ENCODE measurements at places on chromosomes 1 and 21. TPM values are rescaled to one million over a fixed set of nuclear protein-coding genes. Genes with fewer than 3 reads are reported as not detected.
A peak's percentile ranks its signal among the peaks of the same experiment; 100 is the strongest.

DNA sequence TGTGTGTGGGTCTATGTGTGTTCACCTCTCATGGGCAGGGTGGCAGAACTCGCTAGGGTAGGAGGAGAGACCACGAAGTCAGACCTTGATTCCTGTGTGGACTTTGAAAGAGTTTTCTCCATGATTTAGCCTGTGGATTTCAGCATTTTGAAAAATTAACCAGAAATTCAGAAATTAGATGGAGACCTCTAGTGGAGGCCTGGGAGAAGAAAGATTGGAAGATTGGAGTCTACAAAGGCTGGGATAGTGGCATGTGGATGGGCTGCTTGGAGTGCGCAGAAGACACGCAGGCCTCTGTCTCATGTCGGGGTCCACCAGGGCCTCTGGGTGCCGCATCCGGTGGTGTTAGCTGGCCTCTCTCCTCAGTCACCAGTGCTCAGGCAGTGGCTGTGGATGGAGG, 18.9 kb upstream of the IGSF5 start:
- H3K4me1 ChIP-seq: peaks cover 11% of the 10 kb centered on the region
- no peak overlapping the region for H3K4me3 ChIP-seq
- H3K27me3 ChIP-seq: no peaks in the 10 kb centered on the region
- peaks cover 28% of the 10 kb centered on the region for H3K36me3 ChIP-seq
- H3K27ac ChIP-seq: peak overlapping the region; percentile 36

GRCh38 chr21:35351434-35351833, 302.3 kb upstream of the RUNX1 start:
- H3K36me3 ChIP-seq: no peaks in the 10 kb centered on the region
- H3K27ac ChIP-seq: no peak overlapping the region
- H3K4me3 ChIP-seq: no peak overlapping the region
- DNase-seq: no peak
- H3K27me3 ChIP-seq: no peaks in the 10 kb centered on the region

DNA sequence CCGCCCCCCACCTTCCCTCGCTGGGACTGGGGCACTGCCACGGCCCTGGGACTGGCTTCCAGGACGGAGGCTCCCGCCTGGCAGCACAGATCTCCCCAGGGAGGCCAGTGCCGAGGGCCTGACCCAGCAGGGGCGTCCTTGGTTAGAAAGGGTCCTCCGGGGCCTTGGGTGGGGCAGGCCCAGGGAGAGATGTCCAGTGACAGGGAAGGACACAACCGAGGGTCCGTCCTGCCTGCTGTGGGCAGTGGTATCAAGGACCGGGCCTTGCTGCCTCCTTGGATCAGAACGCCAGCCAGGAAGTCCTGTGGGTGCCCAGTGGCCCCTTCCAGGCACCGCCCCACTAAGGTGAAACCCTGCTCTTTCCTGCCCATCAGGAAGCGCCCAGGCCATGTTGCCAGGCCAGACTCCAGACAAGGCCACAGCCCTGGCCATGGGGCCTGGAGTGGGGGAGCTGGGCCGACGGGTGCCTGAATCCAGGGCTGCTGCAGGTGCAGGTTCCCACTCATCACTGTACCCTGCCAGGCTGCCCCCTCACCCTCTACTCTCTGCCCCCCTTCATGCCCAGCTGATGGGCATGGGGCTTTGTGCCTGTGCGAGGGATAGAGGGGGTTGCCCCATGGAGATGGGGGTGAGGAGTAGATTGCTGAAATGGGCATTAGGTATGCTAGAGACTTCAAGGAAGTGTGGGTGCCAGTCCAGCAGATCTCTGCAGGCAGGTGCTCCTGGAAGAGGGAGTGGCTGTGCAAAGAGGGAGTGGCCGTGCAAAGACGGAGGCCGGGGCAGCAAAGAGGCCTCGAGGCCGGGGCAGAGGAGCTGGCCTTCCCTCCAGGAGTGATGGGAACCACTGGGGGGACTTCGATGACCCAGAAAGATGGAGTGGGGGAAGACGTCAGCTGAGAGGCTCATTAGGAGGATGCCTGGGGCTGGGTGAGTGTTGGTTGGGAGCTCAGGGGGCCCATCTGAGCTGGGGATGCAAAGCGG, 2.2 kb upstream of the PRKCZ start:
- peaks cover 20% of the 10 kb centered on the region for H3K4me1 ChIP-seq
- no peak for DNase-seq
- H3K36me3 ChIP-seq: no peaks in the 10 kb centered on the region
- H3K27ac ChIP-seq: no peak overlapping the region
- peak overlapping the region; percentile 43 for H3K4me3 ChIP-seq

Gene BGLAP
- 6.8 TPM for total RNA-seq

Gene LELP1
- not detected for total RNA-seq
